ENCODE measurements at places on chromosomes 11 and 22.

DNA sequence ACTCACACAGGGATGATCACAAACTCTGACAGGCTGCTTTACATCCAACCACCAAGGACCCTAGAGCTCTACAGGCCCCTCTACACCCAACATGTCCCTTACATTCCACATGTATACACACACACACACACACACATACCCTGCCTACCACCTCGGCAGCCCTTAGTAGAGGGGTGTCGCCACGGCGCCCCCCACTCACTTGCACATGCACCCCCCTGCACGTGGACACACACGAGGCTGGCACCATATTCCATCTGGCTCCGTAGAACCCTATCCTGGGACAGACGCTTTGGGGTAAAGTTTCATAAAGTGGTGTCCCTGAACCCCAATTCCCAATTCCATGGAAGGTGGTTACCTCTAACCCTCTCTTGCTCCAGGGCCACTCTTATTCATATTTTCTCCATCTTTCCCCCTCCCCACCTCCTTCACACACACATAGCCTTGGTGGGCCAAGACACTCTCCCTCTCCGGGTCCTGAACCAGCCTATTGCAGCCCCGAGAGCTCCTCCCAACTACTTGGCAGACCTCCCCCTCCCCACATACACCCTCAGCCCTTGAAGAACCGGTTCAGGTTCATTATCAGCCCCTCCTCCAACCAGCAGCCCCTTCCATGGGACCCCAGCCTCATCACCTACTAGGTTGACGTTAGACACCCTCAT, 809 bp downstream of the PDE2A start:
- H3K4me1 ChIP-seq: peaks cover 5% of the 10 kb centered on the region
- H3K27me3 ChIP-seq: peaks cover 65% of the 10 kb centered on the region
- no peak overlapping the region for H3K27ac ChIP-seq

DNA sequence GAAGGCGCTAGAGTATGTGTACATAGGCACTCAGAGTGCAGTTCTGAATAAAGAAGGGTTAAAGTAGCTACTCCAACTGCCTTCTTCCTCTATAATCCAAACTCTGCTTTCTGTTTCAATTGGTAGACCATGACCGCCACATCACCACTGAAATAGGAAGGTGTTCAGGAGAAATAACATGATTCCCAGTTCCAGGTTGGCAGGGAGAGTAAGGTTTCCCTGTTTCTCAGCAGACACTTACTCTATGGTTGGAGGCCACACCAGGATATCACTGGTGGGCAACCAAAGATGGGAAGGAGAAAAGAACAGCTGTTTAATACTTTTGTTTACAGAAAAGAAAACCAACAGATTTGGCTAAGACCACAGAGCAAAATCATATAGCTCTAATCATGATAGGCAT, 37.9 kb downstream of the PAK1 start:
- no peak overlapping the region for H3K4me3 ChIP-seq
- H3K4me1 ChIP-seq: peaks cover 10% of the 10 kb centered on the region
- peaks cover 7% of the 10 kb centered on the region for H3K27me3 ChIP-seq
- DNase-seq: no peak
- H3K27ac ChIP-seq: no peak overlapping the region
- H3K36me3 ChIP-seq: no peaks in the 10 kb centered on the region

DNA sequence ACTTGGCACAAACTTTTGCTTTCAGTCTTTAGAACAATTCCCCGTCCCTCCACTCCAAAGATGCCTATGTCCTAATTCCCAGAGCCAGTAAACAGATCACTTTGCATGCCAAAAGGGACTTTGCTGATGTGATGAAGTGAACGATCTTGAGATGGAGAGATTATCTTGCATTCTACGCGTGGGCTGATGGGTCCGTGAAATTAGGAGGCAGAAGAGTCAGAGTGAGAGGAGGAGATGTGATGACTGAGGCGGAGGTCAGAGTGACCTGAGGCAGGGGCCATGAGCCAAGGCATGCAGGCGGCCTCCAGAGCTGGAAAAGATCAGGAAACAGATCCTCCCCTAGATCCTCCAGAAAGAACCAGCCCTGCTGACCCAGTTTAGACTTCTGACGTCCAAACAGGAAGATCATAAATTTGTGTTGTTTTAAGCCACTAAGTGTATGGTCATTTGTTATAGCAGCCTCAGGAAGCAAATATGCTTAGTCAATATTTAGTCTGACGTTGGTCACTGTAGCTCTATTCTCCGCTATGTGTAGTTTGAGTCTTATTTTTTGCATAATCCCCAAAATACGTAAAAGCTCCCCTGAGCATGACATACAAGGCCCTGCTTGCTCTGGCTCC, 76.0 kb upstream of the TIMP3 start:
- no peak overlapping the region for H3K4me3 ChIP-seq
- no peak overlapping the region for H3K27ac ChIP-seq
- peaks cover 38% of the 10 kb centered on the region for H3K27me3 ChIP-seq
- DNase-seq: no peak
- no peaks in the 10 kb centered on the region for H3K36me3 ChIP-seq

- H3K4me1 ChIP-seq: no peaks in the 10 kb centered on the region
- DNase-seq: no peak
- H3K4me3 ChIP-seq: no peak overlapping the region
- H3K27ac ChIP-seq: no peak overlapping the region
- H3K36me3 ChIP-seq: no peaks in the 10 kb centered on the region
These were observed 2.9 kb upstream of the FBLN1 start for GRCh38 chr22:45499746-45500145.

DNA sequence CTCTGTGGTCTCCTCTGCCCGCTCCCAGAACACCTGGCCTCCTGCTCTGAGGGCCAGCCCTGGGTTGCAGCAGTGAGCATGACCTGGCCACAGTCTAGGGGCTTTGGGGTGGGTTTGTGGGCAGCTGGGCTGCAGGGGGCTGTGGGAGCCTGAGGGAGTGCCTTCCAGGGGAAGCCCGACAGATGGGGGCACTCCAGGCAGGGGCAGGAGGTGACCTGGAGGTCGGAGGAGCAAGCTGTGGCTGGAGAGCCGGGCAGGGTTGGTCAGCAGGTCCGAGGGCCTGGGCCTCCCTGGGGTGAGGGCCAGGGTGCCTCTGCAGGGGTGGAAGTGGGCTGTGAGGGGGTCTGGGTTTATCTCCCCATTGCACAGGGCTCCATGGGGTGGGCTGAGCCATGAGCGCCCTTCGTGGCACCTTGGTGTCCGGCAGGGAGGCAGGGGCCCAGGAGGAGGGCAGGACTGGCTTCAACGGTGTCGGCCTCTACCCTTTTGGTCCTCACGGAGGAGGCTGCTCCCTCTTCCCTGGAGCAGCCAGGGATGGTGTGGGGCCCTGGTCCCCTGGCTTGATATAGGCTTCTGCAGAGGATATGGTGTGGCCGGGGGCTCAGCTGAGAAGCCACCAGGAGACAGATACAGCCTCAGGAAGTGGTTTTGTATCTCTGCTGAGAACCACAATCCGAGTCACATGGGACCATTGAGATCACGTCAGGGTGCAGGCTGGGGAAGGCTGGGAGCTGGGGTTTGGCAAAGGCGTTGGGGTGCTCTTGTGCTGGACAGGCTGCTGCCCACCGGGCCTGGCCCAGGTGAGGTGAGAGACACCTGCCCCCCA, 22.3 kb downstream of the KCNQ1 start:
- peaks cover 27% of the 10 kb centered on the region for H3K4me1 ChIP-seq
- peak overlapping the region; percentile 34 for H3K27ac ChIP-seq
- peaks cover 16% of the 10 kb centered on the region for H3K27me3 ChIP-seq

GRCh38 chr11:29317694-29318093, 699.1 kb downstream of the KCNA4 start:
- no peak overlapping the region for H3K27ac ChIP-seq
- no peaks in the 10 kb centered on the region for H3K4me1 ChIP-seq
- H3K4me3 ChIP-seq: no peak overlapping the region

GRCh38 chr11:35552616-35553015, 27.2 kb upstream of the PAMR1 start:
- H3K4me1 ChIP-seq: no peaks in the 10 kb centered on the region
- H3K27ac ChIP-seq: no peak overlapping the region
- peaks cover 5% of the 10 kb centered on the region for H3K27me3 ChIP-seq
- no peaks in the 10 kb centered on the region for H3K36me3 ChIP-seq
